RCC 7860 (cell line): ENCODE measurements at places on chromosomes 4 and X.

GRCh38 chrX:17549107-17549651 is 174.2 kb downstream of the NHS start:
- no peak for DNase-seq

- DNase-seq = no peak
Observed at GRCh38 chr4:89519771-89520320, 212.2 kb upstream of the GPRIN3 start.

GRCh38 chr4:139558235-139559088 is 2.4 kb upstream of the SETD7 start:
- DNase-seq = no peak

- DNase-seq = no peak
Observed at GRCh38 chr4:4631150-4631549, 89.3 kb upstream of the STX18 start.

DNA sequence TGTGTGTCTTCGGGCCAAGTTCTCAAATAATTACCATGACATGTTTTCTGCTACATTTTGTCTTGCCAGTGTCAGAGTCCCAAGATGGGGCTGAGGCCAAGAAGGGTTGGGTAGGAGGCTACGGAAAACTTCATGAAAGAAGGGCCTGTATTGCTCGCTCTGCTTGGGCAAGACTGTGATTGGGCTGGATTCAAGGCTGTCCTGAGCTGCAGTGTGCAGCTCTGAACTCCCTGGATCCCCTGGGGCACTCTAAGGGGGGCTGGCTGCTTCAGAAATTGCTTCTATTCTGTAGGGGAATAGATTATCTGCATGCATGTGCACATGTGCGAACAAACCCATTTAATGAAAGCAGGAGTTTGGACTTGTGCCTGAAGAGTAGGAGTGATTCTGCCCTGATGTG is 13.6 kb downstream of the TSPAN6 start:
- DNase-seq = no peak

DNA sequence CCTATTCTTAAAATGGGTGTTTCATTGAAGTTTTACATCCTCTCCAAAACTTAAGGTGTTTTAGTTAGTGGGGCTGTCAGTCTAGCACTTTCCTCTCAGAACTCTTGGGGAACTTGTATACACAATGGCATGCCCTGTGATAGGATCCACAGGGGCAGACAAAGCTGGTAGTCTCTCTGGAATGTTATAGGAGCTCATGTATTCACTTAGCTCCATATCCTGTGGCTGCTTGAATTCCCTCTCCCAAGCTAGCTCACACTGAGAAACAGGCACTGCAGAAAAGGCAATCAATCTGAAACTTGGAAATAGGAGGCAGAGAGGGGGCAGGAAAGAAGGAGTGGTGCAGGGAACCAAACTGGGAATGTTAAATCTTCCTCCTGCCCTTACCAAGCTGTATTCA is 26.3 kb upstream of the ARMCX2 start:
- DNase-seq = no peak

DNA sequence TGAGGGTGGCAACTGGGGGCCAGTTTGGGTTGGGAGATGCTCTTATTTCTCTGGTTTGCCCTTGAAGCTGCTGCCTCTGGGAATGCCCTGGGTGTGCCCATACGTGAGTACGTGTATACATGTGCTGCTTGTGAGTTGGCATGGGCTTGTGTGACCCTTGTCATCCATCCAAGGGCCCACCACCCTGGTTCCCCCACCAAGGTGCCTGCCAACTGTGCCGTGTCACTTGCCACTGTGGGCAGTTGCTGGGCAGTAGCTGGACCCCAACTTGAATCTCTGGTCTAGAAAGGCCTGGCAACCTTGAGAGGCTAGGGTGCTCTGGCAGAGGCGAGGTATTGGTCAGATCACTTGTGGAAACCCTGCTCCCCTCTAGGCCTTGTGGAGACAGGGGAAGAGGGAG is 2.4 kb upstream of the HMGB3 start:
- DNase-seq = no peak

DNA sequence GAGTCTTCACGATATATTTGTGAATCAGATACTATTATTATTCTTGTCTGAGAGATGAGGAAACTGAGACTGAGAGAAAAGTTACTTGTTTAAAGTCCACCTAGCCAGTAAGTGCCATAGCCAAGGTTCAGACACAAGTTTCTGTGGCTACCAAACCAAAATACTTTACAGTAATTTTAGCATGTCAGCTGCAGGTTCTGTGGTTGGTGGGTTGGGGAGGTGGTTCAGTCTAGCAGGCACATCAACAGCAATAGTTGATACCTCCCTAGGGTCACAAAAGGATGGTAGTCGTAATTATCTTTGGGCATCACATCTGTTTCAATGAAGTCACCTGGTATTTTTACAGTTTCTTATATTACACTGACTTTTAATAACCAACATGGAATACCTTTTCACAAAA is 35.6 kb upstream of the EDA2R start:
- DNase-seq = no peak

- no peak for DNase-seq
Observed at GRCh38 chr4:12933760-12934221, 550.3 kb downstream of the RAB28 start.
